Stimulated activated CD8-positive, alpha-beta memory T cell treated with anti-CD3 and anti-CD28 coated beads, Interleukin-4, amount 100 ng/mL, for 1 hour (primary cell): ENCODE measurements at places on chromosomes 2 and 18.
A peak's percentile ranks its signal among the peaks of the same experiment; 100 is the strongest.

DNA sequence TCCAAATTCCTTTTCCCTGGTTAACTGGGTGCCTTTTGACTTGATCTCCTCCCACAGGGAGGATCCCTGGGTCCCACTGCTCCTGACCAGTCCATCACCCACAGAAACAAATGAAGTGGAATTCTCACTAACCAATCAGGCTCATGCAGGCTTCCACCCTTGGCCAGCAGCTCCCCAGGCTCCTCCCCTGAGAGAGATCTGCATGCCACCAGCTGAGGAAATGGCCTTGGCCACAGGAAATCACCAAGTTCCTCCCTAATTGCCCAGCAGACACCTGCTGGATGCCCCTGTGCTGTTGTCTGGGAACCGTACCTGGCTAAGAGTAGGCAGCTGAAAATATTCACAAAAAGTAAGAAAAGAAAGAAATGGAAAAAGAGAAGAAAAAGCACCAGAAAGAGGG, 207.4 kb downstream of the NCK2 start:
- no peak for DNase-seq

GRCh38 chr2:7358865-7359447, 441.7 kb downstream of the RNF144A start:
- DNase-seq: no peak

DNA sequence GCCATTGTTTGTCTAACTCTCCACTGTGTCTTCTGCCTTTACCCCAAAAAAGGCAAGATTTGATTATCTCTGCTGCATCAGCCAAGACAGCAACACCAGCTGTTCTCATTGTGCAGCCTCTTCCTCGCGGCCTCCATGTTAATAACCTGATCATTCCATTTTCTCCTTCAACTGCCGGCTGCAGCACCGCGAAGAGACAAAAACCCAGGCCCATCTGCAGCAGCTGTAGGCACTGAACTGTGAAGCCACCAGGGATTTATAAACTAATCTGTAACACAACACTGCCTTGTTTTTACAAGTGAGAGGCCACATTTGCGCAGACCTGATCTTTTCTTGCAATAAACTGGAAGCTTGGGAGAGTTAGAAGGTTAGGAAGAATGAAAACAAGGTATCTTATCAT, 147.8 kb downstream of the SATB2 start:
- DNase-seq: no peak

- DNase-seq: no peak
Measured at GRCh38 chr2:118128826-118129225, 40.6 kb downstream of the INSIG2 start.

DNA sequence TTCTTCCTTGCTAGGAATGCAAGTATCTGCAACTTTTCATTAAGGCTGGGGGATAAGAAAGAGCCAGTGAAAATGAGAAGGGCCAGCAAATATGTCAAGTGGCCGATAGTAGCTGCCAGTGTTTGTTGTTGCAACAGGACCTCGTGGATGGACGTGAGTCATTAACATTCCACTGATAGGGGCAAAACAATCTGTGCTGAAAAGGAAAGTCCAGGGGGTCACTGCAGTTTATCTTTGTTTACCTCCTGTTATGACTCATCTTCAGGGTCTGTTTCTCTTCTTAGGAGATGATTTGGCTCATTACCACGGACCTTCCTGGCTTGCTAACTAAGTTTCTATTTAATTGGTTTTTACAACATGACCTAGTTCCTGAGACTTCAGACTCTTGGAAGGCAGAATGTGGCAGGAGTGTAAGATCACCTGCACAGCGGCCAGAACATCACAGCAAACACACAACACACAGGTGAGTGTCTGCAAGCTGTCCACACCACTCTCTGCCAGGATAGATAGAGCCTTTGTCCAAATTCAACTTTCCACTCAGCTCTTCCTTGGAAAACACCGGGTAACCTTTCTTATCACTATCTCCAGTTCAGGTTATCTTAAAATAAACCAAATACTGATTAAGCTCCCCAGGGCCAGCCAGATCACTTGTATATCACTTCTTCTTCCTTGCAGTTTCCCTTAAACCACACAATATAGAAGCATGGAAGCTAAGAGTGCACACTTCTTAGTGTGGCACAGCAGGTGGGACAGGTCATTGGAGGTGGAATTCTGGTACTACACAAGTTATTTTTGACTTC, 157.5 kb upstream of the LMAN1 start:
- DNase-seq: no peak

- DNase-seq: no peak
Measured at GRCh38 chr18:67514901-67515540, 1.5 kb downstream of the DSEL start.

GRCh38 chr2:62933398-62933917, 117.2 kb upstream of the OTX1 start:
- DNase-seq: no peak

- DNase-seq: no peak
Measured at GRCh38 chr18:75897386-75897785, 469.9 kb upstream of the SMIM21 start.

- no peak for DNase-seq
Measured at GRCh38 chr2:121490584-121491133, 40.0 kb upstream of the RNU4ATAC start.

DNA sequence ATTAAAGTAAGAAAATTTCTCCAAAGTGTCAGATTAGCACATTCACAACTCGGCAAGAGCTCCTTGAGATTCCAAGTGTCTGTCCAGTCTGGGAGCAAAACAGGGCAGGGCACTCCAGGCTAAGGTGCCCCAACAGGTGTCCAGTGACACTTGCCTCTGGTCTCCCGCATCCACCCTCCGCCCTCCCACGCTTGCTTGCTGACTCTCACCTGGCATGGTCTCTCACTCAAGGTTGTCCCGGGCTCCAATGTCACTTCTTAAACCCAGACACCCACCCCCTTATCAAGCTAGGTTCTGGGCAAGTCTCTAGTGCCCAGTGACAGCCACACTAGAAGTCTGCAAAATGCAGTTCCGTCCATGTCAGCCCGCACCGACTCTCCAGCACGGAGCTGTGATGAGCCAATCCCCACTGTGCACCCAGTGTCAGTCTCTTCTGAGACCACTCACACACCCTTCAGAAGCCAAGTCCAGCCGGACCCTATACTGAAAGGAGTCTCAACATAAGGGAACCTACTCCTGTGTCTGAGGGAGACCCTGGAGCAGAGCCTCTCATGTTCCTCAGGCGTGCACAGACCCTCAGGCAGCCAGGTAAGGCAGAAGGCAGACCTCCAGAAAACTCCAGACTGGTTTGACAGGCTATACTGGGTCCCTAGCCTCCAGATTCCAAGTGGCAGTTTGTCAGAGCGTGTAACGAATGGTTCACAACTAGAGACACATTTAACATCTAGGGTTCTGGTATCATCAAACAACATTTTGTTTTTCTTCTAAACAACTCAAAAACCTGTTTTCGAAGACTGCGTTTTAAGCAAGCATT, 45.6 kb downstream of the HDLBP start:
- no peak for DNase-seq

DNA sequence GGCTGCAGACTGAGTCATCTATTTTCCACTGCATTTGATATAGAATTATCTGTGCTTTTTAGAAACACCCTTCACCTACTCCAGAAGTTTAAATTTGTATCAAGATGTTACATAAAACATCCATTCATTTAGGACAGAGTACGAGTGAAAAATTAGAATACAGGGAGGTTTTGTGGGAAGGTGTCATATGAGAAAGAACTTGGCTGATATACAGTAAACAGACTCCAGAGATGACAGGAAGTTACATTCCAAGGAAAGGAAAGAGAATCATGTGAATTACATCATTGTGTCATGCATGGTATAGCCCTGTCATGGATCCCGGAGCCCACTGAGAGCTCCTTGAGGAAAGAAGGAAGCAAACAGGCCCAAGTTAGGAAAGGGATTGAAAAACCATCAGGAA, 341.5 kb upstream of the PKDCC start:
- DNase-seq: no peak

DNA sequence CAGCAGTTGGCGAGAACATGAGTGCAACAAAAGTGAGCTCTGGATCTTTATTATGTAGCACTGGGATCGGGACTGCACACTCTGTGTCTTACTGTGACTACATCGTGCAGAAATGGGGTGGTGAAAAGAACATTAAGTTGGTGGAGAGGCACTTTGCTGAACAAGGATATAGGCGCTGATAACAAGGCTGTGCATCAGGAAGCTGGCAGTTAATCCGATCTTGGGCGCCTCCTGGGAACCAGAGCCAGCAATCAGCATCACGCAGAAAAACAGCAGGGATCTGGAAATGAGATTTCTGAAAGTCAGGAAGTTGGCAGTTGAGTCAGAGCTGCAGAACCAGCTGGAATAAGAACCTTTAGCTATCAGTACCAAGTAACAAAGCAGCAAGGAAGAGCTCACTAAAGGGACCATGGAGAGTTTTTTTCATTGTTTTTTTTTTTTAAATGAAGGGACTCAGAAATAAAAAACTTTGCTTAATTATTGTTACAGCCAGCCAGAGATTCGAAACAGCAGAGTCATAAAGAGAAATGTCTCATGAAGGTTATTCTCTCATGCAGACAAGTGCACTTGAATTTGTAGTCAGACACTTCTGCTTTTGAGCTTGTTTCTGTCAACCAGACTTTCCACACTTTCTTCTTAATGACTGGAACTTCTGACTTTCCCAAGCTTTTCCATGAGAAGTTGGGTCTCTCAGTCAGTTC, 22.8 kb upstream of the MYO3B start:
- DNase-seq: no peak

DNA sequence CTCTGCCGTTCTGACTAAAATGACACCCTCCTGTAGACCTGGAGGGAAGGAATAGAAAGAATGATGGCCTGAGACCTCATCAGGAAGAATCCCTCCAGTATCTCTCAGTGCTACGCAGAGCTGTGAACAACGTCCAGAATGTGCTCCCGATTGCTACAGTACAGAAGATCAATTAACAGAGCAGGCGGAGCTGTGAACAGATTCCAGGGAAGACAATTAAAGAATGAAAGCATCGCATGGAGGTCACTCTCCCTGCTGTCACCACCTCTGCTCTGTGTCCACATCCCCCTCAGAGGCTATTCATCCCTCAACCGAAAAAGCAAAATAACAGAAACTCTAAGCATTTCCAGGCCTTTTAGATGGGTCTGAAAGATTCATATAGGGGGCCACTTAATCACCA, 481.0 kb downstream of the EIPR1 start:
- DNase-seq: no peak

GRCh38 chr2:188078534-188078933, 213.1 kb upstream of the GULP1 start:
- no peak for DNase-seq

DNA sequence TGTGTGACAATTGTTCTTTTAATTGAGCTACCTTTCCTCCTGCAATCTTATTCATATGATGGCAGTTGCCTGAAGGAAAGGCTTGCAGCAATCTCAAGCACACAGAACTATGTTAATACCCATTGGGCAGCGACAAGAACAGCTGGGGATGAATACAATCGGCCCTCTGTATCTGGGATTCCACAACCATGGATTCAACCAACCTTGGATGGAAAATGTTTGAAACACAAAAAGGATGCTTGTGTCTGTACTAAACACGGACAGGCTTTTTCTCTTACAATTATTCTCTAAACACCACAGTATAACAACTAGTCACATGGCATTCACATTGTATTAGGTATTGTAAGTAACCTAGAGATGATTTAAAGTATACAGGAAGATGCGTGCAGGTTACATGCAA, 256.1 kb upstream of the SIX2 start:
- DNase-seq: no peak

DNA sequence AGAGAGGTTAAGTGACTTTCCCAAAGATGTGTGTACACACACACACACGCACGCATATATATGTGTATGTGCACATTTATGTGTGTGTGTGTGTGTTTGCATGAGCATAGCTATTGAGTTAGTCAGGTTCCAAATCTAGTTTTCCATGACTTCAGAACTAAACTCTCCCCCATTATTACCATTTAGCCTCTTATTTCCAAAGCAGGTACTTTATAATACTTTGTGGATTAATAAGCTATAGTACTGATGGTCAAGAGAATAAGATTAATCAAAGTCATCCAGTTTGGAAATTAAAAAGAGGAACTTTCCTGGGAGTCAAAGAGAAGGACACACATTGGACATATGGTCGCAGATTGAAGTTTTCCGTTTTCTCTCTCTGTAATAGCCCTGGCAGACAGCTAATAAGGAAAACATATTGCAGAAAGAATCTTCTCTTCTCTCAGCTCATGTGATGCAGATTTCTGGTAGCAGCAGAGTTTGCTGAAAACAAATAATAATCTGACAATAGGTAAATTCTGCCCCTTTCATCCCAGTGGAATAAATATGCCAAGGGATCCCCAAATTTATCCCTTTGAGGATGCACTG, 410.9 kb upstream of the TCF4 start:
- DNase-seq: no peak

- DNase-seq: no peak
Measured at GRCh38 chr2:42908518-42909200, 116.3 kb upstream of the HAAO start.

- no peak for DNase-seq
Measured at GRCh38 chr18:27665264-27665799, 480.2 kb upstream of the CHST9 start.

DNA sequence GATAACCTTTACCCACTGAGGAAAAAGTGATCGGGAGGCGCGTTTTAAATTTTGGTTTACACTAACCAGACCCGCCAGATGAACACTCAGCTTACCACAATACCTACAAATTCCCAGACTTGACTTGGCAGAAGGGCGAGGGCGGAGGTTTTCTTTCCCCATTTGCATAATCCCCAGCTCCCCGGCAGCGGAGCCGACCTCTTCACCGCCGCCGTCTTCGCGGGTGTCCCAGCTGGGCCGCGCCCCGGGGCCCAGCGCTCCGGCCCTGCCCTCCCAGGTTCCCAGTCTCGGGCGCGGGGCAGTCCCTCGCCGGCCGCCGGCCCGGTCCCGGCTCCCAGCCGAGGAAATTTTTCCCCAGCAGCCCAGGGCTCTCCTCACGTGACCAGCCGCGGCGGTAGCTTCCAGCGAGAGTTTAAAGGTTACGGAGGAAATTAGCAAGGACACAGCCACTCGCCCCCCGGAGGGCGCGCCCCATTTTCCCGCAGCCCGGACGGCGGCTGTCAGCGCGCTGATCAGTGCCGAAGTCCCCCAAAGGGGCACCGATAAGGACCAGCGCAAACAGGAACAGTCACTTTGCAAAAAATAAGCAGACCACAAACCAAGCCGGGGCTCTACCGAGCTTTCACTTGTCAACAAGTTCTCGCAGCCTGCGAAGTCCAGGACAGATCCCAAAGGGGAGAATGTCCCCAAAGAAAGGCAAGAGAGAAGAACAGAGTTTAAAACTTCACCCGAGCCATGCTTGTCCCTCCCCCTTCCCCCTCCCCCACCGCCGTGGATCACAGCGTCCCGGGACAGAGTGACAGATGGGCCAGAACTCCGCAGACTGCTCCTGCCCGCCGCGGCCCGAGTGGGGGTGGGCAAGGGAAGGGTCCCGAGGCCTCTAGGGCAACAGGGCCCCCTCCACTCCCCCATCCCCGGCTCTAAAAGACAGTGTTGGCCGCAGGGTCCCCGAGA, 1.3 kb upstream of the PRKCE start:
- no peak for DNase-seq

DNA sequence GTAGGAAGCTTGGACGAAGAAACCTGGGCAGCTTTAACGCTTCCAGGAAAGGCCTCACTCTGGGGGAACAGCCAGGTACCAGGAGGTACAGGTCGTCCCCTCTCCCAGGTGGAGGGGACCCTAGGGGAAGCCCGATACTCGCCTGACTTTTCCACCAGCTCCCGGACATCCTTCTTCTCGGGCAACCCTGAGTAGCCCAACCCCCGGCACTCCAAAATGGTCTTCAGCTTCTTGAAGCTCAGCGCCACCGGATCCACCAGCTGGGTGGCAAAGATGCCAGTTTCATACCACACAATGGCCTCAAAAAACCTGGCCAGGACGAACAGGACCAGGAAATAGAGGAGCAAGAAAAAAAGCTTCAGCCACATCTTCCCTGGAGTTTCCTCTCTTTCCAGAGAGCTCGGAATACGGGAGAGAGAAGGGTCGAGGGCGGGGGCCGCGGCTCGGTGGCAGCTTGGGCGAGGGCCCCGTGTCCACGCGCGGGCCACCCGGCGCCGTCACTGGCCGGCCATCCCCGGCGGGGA, 1.1 kb downstream of the RNF103 start:
- DNase-seq: peak; percentile 3
